ENCODE measurements at places on chromosomes 1 and 21. TPM values are rescaled to one million over a fixed set of nuclear protein-coding genes. Genes with fewer than 3 reads are reported as not detected.

EVI5 gene
- 29.7 TPM for total RNA-seq

HEYL gene
- total RNA-seq: 1.5 TPM

KRTAP19-3 gene
- total RNA-seq: not detected

LHX4 gene
- total RNA-seq: 0.54 TPM

DNA sequence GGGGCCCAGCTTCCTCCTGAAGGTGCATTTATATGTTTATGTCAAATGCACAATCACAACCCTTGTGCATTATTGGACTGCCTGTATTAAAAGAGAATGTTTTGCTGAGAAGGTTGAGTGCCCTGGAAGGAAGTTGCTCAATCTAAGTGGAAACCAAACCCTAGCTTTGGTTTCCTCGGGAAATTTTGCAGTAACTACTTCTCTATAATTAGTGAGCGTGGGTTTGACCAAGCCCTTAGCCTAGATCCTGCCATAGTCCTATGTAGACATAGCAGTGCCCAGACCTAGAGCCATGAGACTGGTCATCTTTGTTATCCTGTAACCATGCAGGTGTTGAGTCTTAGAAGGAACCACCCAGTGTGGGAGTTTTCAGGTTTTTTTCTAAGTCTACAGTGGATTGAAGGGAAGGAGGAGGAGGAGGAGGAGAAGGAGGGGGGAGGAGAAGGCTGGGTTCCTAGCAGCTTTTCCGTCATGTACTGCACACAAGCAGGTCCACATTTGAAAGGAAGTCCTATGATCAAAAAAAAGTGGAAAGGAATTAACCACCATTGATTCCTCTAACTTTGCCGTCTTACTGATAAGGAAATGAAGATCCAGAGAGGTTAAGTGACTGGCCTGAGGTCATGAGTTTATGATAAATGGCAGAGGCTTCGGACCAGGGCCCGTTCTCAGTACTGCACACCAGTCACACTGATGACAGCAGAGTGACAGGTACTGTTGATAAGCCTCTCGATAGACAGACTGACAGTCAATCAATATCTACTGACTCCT, 72.2 kb upstream of the LYST start:
- H3K4me3 ChIP-seq: no peak overlapping the region
- peaks cover 7% of the 10 kb centered on the region for H3K4me1 ChIP-seq
- peak overlapping the region; percentile 39 for H3K27ac ChIP-seq
- no peak for DNase-seq
- H3K36me3 ChIP-seq: no peaks in the 10 kb centered on the region

DNA sequence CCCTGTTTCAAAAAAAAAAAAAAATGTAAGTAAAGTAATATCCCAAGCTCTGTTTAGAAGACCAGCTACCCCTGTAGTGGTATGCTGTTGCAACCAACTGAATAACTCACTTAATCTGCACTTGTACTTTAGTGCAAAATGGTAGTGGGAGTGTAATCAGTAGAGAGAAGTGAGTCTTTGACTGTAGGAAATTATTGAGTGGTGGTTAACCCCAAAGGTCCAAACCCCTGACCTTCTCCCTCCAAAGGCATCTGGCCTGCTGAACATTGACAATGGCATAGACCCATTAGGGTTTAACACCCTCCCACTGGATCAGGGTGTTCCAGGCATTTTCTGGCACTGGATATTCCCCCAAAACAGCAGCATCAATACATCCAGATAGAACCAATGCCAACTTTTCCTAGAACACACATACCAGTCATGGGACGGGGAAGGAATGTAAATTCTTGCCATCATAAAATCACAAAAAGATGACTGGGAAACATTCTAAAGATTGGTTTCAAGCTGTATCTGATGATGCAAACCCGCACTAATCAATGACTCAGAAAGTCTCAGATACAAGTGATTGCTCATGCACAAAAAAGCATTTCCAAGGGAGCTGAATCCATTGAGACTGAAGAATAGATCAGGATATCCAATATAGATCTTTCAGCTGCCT, 110.3 kb downstream of the MRPL39 start:
- H3K36me3 ChIP-seq: no peaks in the 10 kb centered on the region
- H3K4me3 ChIP-seq: no peak overlapping the region
- H3K27ac ChIP-seq: no peak overlapping the region
- no peak for DNase-seq
- no peaks in the 10 kb centered on the region for H3K4me1 ChIP-seq

DNA sequence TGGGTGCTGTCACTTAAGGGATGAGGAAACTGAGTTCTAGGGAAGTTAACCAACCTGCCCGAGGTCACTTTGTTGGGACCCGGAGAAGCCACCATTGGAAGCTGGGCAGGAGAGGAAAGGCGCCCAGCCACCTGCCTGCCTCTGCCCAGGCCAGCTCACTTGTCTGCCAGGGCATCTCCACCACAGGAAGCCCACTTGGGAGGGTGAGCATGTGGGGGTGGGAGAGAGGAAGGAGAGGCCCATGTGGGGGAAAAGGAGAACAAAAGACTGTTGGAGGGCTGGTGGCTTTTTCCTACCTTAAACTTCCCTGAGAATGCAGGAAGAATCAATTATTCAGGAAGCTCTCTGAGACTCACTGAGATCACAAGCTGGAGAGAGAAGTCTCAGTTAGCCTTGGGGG, 43.8 kb upstream of the SELENON start:
- no peaks in the 10 kb centered on the region for H3K4me1 ChIP-seq
- H3K27ac ChIP-seq: no peak overlapping the region
- H3K27me3 ChIP-seq: no peaks in the 10 kb centered on the region
- no peak overlapping the region for H3K4me3 ChIP-seq
- DNase-seq: no peak

GRCh38 chr1:234212764-234213657, 160.2 kb upstream of the COA6 start:
- DNase-seq: no peak
- H3K27ac ChIP-seq: no peak overlapping the region
- H3K27me3 ChIP-seq: peaks cover 16% of the 10 kb centered on the region
- H3K36me3 ChIP-seq: no peaks in the 10 kb centered on the region
- H3K4me1 ChIP-seq: peaks cover 6% of the 10 kb centered on the region
- H3K4me3 ChIP-seq: no peak overlapping the region

- H3K27me3 ChIP-seq: no peaks in the 10 kb centered on the region
- peak; percentile 94 for DNase-seq
- H3K27ac ChIP-seq: no peak overlapping the region
These were observed 4.9 kb downstream of the PLEKHG5 start for GRCh38 chr1:6486433-6487011.

DNA sequence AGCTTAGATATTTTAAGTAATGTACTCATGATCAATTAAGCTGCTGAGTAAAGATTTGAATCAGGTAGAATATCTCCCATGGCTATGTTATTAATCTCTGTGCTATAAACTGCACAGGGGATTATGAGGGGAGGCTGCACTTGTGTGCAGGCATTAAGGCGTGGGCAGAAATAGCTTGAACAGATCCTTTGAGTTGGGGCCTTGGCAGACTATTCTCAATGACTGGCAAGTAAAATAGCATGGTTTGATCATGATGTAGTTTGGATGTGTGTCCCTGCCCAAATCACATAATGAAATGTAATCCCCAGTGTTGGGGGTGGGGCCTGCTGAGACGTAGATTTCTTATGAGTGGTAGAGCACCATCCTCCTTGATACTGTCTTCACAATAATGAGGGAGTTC, 220.3 kb downstream of the PLPP3 start:
- no peak for DNase-seq
- H3K4me3 ChIP-seq: no peak overlapping the region
- H3K36me3 ChIP-seq: no peaks in the 10 kb centered on the region
- no peak overlapping the region for H3K27ac ChIP-seq

DNA sequence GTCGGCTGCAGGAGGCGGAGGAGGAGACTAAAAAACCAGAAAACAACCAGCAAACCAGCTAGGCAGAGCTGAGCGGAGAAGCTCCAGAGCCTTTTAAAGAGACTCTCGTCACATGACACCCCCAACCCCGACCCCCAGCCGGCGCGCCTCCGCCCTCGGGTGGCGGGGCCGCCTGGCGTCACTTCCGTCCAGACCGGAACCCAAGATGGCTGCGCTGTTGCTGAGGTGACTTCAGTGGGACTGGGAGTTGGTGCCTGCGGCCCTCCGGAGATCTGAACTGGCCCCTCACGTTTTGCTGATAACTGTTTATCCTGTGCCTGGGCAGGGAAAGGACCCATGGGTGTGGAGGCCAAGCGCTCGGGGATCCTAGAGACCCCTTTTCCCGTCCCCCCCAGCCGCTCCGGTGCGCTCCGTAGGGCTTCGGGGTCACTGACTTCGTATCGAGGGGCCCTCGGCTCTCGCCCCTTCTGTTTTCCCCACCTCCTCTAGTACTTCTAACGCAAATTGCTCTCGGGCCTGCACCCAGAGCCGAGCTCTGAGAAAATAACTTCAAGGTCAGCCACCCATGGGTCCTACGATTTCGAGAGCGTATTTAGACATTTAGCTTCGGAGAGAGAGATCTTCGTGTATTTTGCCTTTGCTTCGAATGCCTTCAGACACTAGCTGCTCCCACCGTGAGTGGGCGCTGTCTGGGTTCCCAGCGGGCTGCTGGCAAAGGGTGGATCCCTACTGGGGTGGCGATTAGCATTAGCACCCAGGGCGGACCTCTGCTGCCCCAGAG, at the start of gene SDHC:
SDHC (plus strand) TSS at position 181 of the 781 bp plus-strand sequence; CDS start at position 206, 25 bp downstream.
- peak within 1 kb of the TSS; percentile 88 for H3K27ac ChIP-seq
- peak within 1 kb of the TSS; percentile 76 for H3K4me3 ChIP-seq
- DNase-seq: peak; percentile 89
- no peaks in the 10 kb centered on the region for H3K4me1 ChIP-seq
- H3K27me3 ChIP-seq: no peaks in the 10 kb centered on the region

DNA sequence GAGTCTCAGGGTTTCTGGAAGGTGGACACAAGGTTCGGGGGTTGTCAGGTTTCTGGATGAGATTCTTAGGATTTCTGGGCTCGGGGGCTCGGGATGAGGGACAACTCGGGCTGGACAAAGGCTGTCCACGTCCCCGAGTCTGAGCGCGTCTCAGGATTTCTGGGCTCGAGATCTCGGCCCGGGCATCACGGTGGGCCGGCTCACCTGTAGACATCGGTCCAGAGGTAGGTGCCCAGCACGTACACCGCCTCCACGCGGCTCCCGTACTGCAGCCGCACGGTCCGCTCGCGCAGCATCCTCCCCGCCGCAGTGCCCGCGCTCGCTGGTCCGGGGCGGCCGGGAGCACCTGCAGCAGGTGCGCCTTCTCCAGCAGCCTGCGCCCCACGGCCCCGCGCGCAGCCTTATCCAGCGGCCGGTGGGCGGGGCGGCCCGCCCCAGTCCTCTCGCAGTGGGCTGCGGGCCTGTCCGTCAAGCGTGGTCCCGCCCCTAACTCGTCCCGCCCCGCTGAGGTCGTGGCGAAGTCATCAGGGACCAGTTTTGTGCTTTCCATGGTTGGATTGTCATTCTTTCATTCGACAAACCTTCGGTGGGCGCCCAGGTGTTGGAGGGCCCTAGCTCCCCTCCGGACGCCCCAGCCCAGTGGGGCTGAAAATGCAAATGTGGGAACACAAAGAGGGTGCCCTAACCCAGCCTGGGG, at the start of gene PADI2:
PADI2 (minus strand) TSS at position 376 of the 697 bp plus-strand sequence; CDS start at position 296, 80 bp downstream.
- no peaks in the 10 kb centered on the region for H3K36me3 ChIP-seq
- H3K27ac ChIP-seq: peak within 1 kb of the TSS; percentile 5
- H3K4me3 ChIP-seq: peak within 1 kb of the TSS; percentile 62
- peaks cover 11% of the 10 kb centered on the region for H3K4me1 ChIP-seq

DNA sequence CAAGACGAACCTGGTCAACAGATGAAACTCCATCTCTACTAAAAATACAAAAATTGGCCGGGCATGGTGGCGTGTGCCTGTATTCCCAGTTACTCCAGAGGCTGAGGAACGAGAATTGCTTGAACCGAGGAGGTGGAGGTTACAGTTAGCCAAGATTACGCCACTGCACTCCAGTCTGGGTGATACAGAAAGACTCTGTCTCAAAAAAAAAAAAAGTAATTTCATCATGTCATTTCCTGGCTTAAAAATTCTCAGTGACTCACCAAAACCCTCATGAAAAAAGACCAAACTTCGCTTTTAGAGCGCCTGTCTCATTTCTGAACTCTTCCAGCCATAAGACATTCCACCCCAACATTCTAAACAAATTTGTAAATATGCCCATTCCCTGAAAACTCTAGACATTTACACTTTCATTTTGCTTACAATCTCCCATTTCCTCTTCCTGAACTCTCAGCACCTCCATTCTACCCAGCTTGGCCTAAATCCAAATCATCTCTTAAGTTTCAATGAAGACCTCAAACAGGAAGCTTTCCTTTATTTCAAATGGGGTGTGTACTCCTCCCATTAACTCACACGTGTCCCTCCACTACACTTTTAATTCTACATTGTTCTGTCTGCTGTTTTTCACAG, 50.5 kb upstream of the PRRC2C start:
- no peak overlapping the region for H3K4me3 ChIP-seq
- H3K27me3 ChIP-seq: no peaks in the 10 kb centered on the region
- no peaks in the 10 kb centered on the region for H3K4me1 ChIP-seq

DNA sequence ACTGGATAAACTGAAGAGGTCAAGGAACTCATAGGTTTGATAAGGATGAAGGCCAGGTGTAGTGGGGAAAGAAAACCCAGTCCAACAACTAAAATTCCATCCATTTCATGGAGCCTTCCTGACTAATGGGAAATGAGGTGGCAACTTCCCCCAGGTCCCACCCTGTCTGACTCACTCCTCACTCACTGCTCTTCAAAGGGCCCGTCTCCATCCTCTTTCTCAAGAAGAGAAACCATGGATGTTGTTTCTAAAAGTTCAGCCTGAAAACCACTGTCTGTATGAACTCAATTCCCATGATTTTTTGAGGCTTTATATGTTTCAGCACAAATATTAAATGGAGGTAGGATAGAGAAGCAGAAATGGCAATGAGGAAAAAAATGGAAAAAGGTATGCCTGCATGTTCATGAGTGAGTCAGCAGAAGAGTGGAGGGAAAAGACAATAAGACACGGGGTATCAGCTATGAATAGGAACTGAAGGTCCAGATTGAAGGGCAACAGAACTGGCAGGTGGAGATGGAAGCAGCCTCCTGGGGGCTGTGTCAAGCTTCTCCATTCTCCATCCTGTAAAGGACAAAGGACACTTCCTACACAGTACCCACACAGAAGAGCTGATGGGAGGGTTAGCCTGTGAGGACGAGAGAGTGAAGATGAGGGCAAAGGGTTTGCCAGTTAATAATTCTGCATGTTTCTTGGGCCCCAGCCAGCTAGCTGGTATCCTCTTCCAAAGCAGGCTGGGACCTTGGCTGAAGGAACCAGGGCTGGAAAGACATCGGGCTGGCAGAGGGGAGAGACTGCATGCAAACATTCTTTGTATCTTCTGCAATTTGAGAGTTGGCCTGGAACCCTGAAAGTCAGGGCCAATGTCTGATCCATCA, 5.5 kb upstream of the ELOVL1 start:
- H3K27me3 ChIP-seq: no peaks in the 10 kb centered on the region
- H3K4me1 ChIP-seq: peaks cover 6% of the 10 kb centered on the region
- H3K27ac ChIP-seq: no peak overlapping the region
- DNase-seq: no peak
- H3K36me3 ChIP-seq: no peaks in the 10 kb centered on the region

All from Peyer's patch (tissue), 4 donors.